ENCODE measurements at places on chromosomes 6 and 20. TPM values are rescaled to one million over a fixed set of nuclear protein-coding genes. Genes with fewer than 3 reads are reported as not detected.

DNA sequence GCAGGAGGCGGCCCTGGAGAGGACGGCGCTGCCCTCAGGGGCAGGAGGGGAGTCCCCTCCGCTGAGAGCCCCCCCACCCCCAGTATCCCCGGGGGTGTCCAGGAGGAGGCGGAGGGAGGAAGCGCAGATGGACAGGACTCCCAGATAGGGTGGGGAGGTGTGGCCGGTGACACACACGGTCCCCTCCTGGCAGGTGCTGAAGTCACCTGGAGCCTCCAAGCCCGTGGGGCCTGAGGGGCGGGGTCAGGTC, 1.4 kb downstream of the STMN3 start:
- peak overlapping the region; percentile 66 for H3K4me3 ChIP-seq
- DNase-seq, result no peak
- H3K27me3 ChIP-seq, result peaks cover 14% of the 10 kb centered on the region

GRCh38 chr6:136067731-136068341, 182.3 kb downstream of the MTFR2 start:
- H3K27ac ChIP-seq, result no peak overlapping the region
- H3K36me3 ChIP-seq, result no peaks in the 10 kb centered on the region
- H3K27me3 ChIP-seq, result no peaks in the 10 kb centered on the region
- no peak for DNase-seq
- H3K4me1 ChIP-seq, result peaks cover 7% of the 10 kb centered on the region
- no peak overlapping the region for H3K4me3 ChIP-seq

GRCh38 chr6:20770773-20771172, 236.5 kb downstream of the CDKAL1 start:
- H3K27me3 ChIP-seq, result no peaks in the 10 kb centered on the region
- H3K27ac ChIP-seq, result no peak overlapping the region
- H3K36me3 ChIP-seq, result no peaks in the 10 kb centered on the region

- no peaks in the 10 kb centered on the region for H3K27me3 ChIP-seq
- no peaks in the 10 kb centered on the region for H3K4me1 ChIP-seq
- no peak overlapping the region for H3K4me3 ChIP-seq
- no peak for DNase-seq
- no peak overlapping the region for H3K27ac ChIP-seq
- no peaks in the 10 kb centered on the region for H3K36me3 ChIP-seq
These were observed 15.5 kb upstream of the TPBG start for GRCh38 chr6:82348130-82348529.

DNA sequence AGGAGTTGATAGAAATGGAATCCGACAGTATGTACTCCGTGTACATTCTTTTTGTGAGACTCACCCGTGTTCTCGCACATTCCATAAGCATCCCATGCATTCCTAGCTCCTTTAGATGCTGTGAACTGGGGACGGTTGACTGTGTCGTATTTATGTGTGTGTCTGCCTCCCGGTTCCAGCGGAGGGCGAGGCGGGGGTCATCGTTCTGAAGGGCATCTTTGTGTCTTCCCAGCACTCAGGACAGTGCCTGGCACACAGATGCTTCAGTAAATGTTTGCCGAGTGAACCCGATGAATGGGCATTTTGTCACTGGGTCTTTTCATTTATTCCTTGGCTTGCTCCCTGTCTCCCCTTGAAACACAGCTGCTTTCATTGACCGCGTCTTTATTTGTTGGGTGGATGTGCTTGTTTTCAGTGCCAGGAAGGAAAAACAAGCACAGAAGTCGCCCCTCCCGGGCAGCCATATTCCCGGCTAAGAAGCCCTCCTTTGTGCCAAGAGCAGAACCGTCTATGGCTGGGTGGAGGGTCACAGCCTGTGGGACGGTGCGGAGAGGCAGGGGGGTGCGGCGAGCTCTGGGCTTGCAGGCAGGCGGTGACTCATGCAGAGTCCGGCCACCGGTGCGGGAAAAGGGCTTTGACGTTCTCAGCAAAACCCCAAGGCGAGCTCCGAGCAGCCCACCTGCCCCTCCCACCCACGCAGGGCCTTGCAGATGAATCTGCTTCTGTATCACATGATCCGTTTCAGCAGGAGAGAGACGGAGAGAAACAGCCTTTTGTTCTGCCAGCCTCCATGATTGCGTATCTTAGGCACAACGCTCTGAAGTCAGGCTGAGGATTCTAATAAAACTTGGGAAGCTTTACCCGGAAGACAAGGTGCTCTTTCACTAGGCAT, 11.2 kb upstream of the PSMG4 start:
- no peaks in the 10 kb centered on the region for H3K36me3 ChIP-seq
- peaks cover 11% of the 10 kb centered on the region for H3K27me3 ChIP-seq
- peaks cover 18% of the 10 kb centered on the region for H3K4me1 ChIP-seq
- peak overlapping the region; percentile 28 for H3K4me3 ChIP-seq

GRCh38 chr6:149482545-149483333, 2.1 kb downstream of the ZC3H12D start:
- H3K36me3 ChIP-seq, result no peaks in the 10 kb centered on the region
- H3K4me1 ChIP-seq, result peaks cover 37% of the 10 kb centered on the region
- peak; percentile 59 for DNase-seq
- H3K27ac ChIP-seq, result peak overlapping the region; percentile 90

GRCh38 chr6:104540743-104541142, 319.0 kb downstream of the HACE1 start:
- H3K4me3 ChIP-seq, result no peak overlapping the region
- H3K36me3 ChIP-seq, result no peaks in the 10 kb centered on the region
- no peaks in the 10 kb centered on the region for H3K27me3 ChIP-seq
- DNase-seq, result no peak
- H3K27ac ChIP-seq, result no peak overlapping the region

- H3K27ac ChIP-seq, result no peak overlapping the region
- H3K27me3 ChIP-seq, result no peaks in the 10 kb centered on the region
- DNase-seq, result no peak
These were observed 808.3 kb downstream of the TFAP2A start for GRCh38 chr6:9606435-9607134.

- no peaks in the 10 kb centered on the region for H3K4me1 ChIP-seq
- H3K36me3 ChIP-seq, result no peaks in the 10 kb centered on the region
- H3K27me3 ChIP-seq, result peaks cover 21% of the 10 kb centered on the region
- H3K4me3 ChIP-seq, result no peak overlapping the region
These were observed 35.8 kb upstream of the PHACTR3 start for GRCh38 chr20:59568509-59569024.

- H3K27me3 ChIP-seq, result peaks cover 5% of the 10 kb centered on the region
- no peak overlapping the region for H3K4me3 ChIP-seq
- H3K36me3 ChIP-seq, result peaks cover 35% of the 10 kb centered on the region
- no peak for DNase-seq
- H3K27ac ChIP-seq, result no peak overlapping the region
These were observed 419 bp upstream of the SNHG17 start for GRCh38 chr20:38435555-38435939.

GRCh38 chr20:16904751-16905150, 156.6 kb downstream of the OTOR start:
- no peak for DNase-seq
- H3K27ac ChIP-seq, result no peak overlapping the region
- no peaks in the 10 kb centered on the region for H3K27me3 ChIP-seq
- H3K36me3 ChIP-seq, result no peaks in the 10 kb centered on the region
- H3K4me3 ChIP-seq, result no peak overlapping the region

- no peak for DNase-seq
- no peaks in the 10 kb centered on the region for H3K27me3 ChIP-seq
- no peak overlapping the region for H3K4me3 ChIP-seq
- H3K4me1 ChIP-seq, result no peaks in the 10 kb centered on the region
These were observed 263.0 kb upstream of the JAG1 start for GRCh38 chr20:10936786-10937185.

DNA sequence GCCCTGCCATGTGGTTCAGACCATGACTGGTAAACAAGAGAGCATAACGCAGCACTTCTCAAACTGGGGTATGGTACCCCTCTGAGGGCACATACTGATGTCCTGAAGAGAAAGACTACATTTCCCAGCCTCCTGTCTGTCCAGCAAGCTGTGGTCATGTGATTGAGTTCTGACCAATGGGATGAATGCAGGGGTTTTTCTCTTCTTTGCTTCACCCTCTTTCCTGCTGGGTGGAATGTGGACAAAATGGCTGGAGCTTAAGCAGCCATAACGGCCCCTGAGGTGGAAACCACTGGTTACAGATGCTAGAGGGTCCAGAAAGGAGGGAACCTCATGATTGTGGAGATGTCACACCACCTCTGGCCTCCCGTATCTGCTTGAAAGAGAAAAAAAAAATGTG, 19.4 kb upstream of the KCNB1 start:
- no peaks in the 10 kb centered on the region for H3K36me3 ChIP-seq
- no peak overlapping the region for H3K4me3 ChIP-seq
- H3K27me3 ChIP-seq, result no peaks in the 10 kb centered on the region
- H3K4me1 ChIP-seq, result peaks cover 8% of the 10 kb centered on the region
- no peak overlapping the region for H3K27ac ChIP-seq

GRCh38 chr6:19157486-19157885, 679.7 kb upstream of the ID4 start:
- H3K4me1 ChIP-seq, result no peaks in the 10 kb centered on the region
- H3K4me3 ChIP-seq, result no peak overlapping the region

DNA sequence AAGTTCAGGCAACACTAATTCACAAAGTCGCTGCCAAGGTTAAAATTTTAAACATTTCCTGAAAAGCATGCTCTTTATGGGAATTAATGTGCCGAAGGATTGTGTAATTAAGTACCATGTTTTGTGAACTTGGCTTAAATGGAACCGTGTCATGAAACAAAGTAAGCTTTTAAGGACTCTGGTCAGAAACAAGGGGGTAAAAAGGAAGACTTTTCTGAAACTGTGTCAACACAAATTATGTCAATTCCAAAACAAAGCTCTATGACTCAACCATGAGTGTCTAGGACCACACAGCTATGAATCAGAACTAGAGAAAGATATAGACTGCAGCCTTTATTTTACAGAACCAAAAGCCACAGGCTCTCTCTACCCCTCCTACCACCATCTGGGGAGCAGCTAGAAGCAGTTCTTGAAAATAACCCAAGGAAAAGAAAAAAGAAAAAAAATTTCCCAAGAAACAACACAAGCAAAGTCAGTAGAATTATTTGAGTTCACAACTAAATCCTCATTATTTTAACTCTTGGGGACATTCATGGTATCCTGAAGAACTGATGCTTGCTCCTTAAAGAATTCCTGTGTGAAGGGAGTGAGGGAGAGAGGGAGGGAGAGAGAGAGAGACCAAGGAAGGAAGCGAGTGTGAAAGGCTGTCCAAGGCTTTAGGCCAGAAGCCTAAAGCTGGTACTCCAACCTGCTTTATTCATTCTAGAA, 81.9 kb downstream of the ZMYND8 start:
- no peaks in the 10 kb centered on the region for H3K27me3 ChIP-seq
- H3K36me3 ChIP-seq, result peaks cover 70% of the 10 kb centered on the region
- peaks cover 40% of the 10 kb centered on the region for H3K4me1 ChIP-seq
- no peak for DNase-seq
- no peak overlapping the region for H3K4me3 ChIP-seq

DNA sequence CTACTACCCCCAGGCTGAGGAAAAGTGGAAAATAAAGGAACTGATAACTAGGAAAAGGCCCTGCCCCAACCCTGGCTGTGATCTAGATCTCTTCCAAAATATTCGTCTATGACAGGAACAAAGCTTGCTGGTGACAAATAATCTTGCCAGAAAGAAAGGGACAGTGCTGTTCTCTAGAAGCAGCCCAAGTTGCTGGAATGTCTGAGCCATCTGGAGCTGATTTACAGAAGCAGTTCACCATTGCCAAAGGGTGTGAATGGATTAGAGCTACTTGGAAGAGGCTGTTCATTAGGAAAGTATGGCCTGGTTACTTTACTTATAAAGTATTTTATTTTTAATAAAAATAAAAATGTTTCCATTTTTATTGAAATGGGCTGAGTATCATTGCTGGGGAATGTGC, 146.3 kb downstream of the EPM2A start:
- H3K4me3 ChIP-seq, result no peak overlapping the region
- H3K27me3 ChIP-seq, result no peaks in the 10 kb centered on the region
- no peaks in the 10 kb centered on the region for H3K4me1 ChIP-seq

The XKR7 gene
- 0.06 TPM for total RNA-seq

The NRN1 gene
- 15.0 TPM for total RNA-seq

Measured in lower lobe of right lung (tissue), 2 donors.